ENCODE measurements at places on chromosomes 16 and 17.

DNA sequence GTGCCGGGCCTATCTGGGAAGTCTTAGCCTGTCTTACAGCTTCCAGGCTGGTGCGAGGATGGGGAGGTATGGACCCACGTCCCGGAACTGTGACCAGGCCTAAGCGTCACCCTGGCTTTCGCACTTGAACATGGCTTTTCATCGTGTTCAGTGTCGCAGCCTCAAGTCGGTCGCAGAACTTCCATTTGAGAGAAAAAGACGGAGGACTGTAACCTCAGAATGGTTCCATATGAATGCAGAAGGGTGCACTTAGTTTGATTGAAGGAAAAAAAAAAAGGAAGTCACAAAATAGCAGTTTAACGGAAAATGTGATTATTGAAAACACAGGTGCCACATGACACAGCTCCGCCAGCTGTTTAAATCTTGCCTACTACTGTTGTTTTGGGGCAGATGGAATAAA lies 30.2 kb upstream of the JPT2 start:
- no peak for DNase-seq

- peak; percentile 96 for DNase-seq
Measured at GRCh38 chr16:85173981-85174751, 61.9 kb upstream of the CIBAR2 start.

DNA sequence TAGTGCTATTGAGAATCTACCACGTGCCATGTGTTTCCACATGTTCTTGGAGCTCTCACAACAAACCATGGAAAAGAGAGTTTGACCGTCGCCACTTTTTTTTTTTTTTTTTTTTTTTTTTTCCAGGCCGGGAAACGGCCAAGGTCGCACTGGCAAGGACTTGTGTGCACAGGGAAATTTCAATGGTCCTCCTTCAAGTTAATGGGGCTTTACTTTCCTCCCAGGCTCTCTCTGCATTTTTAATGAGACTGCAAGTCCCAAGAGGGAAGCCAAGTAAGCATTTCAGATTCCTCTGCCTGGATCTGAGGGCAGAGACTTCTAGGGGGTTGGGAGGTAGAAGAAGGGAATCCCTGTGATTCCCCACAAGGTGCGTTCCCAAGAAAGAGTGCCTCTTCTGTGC lies 94.7 kb upstream of the MPHOSPH6 start:
- DNase-seq: no peak

GRCh38 chr17:72602517-72603419 lies 481.9 kb downstream of the SOX9 start:
- DNase-seq: peak; percentile 69
